DMS79 (cell line): ENCODE measurements at places on chromosomes 12 and 14.

DNA sequence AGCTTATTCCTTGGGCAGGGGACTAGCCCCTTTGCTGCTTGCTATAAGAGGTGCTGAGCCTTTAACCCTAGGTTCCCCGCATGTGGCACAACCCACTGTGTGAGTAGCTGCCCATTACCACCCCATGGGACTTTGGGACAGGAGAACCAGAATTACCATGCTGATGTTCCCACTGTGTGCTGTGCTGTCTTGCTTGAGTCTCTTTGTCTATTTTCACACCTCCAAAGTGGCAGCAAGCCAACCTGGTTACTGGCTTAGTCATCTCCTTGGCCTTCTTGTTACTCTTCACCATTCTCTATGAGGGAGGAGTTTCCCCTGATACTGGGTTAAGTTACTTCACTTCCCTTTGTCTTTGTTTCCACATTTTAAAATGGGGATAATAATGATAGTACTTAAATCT, 73.4 kb upstream of the ETV6 start:
- no peak for DNase-seq

- no peak for DNase-seq
These were observed 96.2 kb downstream of the FIGNL2 start for GRCh38 chr12:51752234-51752889.

GRCh38 chr14:59093902-59094301, 94.6 kb upstream of the DAAM1 start:
- no peak for DNase-seq

DNA sequence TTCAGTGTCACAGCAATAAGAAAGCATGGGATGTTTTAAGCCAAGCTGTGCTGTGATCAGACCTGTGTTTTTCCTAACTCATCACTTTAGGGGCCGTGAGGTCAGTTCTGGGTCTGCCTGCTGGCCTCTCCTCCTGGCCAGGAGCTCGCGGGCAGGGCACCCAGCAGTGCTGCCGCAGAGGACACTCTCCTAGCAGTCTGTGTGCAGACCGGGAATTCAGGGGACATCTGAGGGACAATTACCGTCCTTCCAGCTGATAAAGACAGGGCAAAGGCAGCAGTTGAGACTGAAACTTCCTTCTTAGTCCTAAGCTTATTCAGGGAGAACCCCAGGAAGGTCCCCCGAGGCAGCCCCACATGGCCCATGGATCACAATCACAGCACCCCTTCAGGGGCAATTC, 89.6 kb downstream of the CHGA start:
- no peak for DNase-seq

DNA sequence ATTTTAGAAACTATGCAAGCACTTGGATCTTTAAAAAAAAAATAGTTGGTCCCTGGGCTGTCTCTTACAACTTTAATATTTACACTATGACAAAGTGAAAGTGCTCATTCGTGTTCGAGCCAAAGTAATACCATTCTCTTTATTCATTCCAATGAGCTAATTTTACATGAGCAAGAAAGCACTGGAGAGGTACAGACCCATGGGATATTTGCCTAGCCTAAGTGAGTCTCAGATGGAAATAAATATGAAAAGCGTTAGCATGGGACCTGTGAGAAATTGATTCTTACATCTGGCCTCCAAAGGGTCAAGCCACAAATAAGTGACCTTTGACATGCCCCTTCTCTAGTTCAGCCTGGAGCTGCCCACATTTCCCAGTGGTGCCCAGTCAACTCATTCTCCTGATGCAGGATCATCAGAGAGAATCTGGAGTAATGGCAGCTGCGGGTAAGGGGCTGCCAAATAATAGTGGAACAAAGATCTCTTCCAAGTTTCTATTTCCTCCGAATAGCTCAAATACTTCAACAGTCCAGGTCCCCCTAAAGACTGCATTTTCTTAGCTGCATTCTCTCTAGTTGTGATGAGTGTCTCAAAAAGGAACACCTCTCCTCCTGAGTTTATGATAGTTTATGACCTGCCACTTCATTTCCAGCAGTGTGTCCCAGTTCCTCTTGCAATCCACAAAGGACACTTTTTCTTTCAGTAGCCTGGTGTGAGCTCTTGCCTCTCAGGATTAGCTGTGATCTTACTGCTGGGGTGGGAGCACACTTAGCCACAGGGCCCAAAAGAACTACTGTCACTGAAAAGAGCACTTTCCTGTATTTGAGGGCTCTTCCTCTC, 208.2 kb downstream of the DAD1 start:
- no peak for DNase-seq

GRCh38 chr12:1576410-1577241, 17.8 kb downstream of the FBXL14 start:
- peak; percentile 32 for DNase-seq

DNA sequence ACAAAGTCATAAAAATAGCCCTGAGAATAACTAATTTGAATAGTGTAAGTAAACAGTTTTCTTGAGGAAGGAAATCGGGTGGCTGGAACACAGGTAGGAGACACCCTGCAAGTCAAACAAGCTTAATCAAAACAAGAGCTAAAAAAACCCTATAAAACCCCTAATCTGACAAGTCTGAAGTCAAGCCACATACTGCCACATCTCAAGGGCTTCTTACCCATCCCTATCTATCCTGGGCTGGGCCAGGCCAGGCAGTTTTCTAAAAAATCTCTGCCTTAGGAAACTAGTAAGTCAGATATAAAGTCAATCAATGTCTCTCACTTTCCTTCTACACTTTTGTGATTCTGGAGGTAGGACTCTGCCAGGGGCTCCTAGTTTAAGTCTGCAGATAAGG, 15.3 kb downstream of the UBE2N start:
- no peak for DNase-seq
